ENCODE measurements at places on chromosomes 11 and 22.

DNA sequence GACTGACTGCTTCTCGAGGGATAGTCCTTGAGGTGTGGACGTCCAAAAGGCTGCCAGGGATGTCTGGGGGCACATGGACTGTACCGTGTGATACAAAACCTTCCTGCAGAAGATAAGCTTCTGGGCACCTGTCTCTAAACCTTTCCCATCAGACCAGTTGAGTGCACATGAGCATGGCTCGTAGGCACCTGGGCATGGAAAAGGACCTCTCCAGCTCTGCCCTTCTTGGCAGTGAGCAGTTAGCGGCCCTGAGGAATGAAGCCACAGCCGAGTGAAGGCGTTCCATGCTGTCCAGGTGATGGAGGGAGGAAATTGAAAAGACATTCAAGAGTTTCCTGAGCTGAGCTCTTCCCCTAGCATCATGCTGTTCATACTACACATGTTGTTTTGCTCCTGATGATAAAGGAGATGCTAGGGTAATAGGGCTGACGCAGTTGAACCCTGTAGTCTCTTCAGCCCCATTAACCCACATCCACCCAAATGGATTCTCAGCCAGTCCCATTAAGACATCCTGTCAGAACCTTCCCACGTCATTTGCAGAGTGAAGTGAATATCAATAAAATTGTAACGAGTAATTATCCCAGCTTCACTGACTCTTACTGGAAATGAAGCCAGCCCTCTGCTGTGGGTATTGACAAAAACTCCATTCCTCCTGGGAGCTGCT is 138.6 kb downstream of the KIRREL3 start:
- no peak for DNase-seq

GRCh38 chr11:126115816-126116331 is 53.2 kb upstream of the CDON start:
- no peak for DNase-seq

DNA sequence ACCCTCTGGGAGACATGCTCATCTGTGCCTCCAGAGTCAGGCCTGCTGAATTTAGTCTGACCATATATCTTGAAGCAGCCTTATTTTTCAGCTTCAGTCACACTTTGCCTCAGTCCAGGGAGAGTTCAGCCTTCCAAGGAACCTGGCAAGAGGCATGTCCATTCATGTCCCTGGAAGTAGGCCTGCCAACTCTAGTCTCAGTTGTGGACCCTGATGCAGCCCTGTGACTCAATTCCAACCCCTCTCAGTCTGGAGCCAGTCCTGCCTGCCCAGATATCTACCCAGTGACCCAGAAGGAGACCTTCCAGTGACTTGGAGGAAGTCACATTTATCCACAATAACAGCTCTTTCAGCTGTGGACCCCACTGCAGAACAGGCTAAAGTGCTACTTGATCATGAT is 566.6 kb downstream of the TMEM135 start:
- DNase-seq = no peak

DNA sequence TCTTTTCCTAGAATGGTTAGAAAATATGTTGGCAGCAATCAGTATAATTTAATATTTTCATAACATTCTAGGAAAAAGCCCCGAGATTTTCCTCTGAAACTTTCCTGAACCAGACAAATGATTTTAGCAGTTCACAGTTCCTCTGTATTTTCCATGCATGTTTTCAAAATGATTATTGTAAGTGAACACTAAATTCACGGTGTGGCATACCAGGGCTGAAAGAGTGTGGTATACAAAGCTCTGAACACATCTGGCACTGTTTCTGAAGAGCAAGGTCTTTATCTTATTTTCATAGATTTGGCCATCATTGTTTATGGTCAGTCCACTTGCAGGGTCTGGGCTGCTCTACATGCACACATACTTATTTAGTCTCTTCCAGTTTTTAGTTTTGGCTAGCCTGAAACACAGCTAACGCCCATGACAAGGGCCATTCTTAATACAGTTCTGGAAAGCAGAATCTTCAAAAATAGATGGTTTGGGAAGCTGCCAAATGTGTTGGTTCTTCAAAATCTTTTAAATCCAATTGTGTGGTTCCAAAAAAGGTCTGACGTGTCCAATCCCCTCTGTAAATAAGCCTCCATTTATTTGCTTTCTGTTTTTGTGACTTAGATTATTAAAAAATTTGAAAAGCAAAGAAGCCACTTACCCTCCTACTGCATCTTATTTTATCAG is 7.9 kb upstream of the GAB2 start:
- no peak for DNase-seq

DNA sequence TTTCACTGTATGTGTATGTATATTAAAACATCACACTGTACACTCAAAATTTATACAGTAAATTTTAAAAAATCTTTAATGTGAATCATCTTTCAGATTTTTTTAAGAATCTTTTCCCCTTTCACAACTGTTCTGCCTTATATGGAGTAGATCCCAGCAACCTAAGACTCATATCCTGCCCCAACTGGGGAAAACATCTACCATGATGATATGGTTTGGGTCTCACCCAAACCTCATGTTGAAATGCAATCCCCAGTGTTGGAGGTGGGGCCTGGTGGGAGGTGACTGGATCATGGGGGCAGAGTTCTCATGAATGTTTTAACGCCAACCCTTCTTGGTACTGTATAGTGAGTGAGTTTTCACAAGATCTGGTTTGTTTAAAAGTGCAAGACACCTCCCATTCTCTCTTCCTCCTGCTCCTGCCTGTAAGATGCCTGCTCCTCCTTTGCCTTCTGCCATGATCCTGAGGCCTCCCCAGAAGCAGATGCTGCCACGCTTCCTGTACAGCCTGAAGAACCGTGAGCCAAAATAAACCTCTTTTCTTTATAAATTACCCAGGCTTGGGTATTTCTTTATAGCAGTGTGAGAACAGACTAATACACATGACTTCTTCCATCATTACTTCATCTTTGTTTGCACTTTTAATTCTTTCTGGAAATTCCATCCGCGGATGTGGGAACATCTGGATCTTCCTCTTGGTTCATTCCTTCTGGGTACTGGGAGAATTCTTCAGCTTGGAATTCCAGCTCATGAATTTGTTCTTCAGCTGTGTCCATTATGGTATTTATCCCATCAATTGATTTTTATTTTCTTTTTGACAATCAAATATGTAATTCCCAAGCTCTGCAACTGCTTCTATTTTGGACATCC is 36.9 kb downstream of the LINC01488 start:
- no peak for DNase-seq

- no peak for DNase-seq
Observed at GRCh38 chr22:32712644-32713355, 88.7 kb upstream of the TIMP3 start.

GRCh38 chr22:46432164-46433068 is 96.9 kb downstream of the TRMU start:
- peak; percentile 2 for DNase-seq

GRCh38 chr11:18420067-18420466 is 7.9 kb downstream of the LDHC start:
- no peak for DNase-seq

GRCh38 chr11:73240190-73240781 is 22.2 kb downstream of the P2RY2 start:
- no peak for DNase-seq

DNA sequence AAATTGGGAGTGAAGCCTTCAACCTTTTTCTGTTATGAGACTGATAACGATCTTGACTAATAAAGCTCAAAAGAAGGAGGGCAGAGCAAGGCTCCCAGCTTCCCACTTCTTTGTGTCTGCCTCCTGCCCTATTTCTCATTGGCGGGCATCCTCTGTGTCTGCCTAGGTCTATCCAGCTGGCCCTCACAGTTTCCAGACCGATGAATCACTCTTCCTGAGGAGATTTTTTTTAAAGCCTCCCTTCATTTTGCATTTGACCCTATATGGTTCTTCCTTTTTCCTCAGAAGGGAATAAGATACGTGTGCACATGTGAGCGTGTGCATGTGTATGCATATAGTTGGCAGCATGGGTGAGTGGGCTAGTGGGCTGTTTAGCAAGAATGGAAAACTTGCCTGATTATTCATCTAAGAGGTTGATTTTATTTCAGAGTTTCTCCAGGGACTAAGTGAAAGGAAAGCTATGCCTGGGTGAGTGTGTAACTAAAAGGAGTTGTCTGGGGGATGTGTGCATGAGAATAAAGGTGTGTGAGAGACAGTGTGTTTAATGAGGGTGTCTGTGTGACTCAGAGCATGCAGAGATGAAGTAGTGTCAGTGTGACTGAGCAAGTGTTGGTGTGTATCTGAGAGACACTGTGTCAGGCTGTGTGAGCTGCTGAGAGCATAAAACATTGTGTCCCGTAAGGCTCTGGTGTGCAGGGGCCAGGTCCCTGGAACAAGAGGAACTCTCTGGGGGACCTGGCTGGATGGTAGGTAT is 12.2 kb downstream of the PHLDB1 start:
- DNase-seq = no peak

GRCh38 chr22:44927463-44928135 is 82.2 kb downstream of the PHF21B start:
- no peak for DNase-seq

- DNase-seq = no peak
Observed at GRCh38 chr22:42257386-42257785, 13.1 kb downstream of the TCF20 start.

- DNase-seq = no peak
Observed at GRCh38 chr11:117819096-117820040, 5.2 kb downstream of the FXYD2 start.

DNA sequence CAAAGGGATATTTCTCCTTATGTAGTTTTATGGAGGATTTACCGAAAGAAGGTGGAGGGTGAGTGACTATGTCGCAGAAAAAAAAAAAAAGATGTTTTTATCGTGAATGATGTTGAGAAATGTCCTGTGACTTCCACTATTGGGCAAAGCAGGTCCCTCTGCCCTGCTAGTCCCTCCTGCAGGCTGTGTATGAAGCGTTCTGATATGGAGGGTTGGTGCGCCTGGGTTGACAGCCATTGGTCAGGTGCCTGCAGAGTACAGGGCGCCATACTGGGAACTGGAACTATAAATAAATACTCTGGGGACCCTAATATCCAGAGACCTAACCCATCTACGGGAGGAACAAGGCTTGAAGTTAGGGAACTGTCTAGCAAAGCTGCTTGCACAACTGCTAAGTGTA is 1.5 kb downstream of the IL17RA start:
- no peak for DNase-seq

DNA sequence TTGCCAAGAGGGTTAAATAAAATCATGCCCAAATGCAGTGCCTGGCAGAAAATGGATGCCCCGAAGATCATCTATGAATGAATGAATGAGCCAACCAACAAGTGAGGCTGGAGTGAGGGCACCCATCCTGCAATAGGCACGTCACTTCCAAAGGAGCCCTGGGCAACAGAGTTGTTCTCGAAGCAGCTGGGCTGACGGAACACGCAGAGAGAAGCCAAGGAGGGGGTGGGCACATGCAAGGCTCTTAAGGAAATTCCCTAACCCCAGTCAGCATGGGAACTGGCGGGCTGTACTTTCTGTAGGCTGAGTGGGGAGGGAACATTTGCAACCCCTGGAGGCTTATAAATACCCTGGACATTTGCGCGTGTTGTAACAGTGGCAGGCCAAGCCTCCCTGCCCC is 11.6 kb upstream of the CHADL start:
- no peak for DNase-seq

GRCh38 chr11:102368472-102368871 is 21.5 kb downstream of the BIRC2 start:
- no peak for DNase-seq

- no peak for DNase-seq
Observed at GRCh38 chr11:123543797-123544196, 110.6 kb downstream of the SCN3B start.

DNA sequence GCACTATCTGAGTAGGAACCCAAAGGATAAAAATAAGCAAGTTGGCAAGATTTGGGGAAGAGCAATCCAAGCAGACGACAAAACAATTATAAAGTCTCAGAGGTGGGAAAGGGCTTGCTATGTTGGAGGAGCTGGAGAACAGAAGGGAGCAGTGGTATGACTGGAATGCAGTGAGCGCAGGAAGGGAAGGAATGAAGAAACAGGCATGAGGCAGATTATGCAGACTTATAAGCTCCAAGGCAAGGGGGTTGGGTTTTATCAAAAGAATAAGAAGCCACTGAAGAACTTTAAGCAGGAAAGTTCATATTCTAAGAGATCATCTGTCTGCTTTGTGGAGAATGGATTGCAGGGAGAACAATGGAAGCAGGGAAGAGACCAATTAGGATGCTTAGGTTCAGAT is 31.7 kb downstream of the PGM2L1 start:
- DNase-seq = no peak
